Ascending aorta (tissue), 2 donors: ENCODE measurements at places on chromosomes 7 and 10. TPM values are rescaled to one million over a fixed set of nuclear protein-coding genes. Genes with fewer than 3 reads are reported as not detected.

The SVOPL gene
- total RNA-seq: not detected

- DNase-seq: no peak
These were observed 34.4 kb downstream of the HIPK2 start for GRCh38 chr7:139743267-139743966.

DNA sequence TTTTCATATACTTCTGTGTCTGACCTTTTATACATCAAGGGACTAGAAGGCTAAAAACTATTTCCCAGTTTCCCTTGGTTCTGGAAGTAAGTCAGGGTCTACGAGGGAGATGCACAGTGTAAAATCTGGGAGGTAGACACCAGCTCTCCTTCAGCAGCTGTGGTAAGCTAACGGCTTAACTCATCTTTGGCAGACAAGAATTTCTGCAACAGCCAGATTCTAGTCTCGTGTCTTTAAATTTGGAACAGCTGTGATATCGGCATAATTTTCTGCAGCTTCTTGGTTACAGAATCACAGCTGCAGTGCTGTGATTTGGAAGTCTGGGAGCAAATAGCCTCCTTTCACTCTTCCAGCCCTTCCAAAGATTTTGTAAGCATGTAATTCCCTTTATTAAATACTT lies 37.4 kb upstream of the ABCB4 start:
- no peak for DNase-seq

DNA sequence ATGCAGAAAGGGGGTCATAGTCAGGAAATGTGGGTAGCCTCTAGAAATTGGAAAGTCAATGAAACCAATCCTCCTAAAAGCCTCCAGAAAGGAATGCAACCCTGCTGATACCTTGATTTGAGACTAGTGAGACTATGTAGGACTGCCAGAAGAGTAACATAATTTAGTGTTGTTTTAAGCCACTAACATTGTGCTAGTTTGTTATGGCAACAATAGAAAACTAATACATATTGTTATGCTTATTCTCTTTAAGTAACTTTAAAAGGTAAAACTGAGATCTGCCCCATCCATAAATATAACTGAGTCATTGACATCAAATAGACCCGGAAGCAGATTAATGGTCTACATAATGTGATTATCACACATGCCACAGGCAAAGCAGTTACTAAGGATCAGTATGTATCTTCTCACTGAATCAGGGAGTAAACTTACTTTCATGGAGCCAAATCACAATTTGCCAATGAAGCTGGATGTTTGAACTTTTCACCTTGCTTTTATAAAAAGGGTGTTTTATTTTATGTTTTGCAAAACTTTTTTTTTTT lies 146.4 kb upstream of the TMEM106B start:
- DNase-seq: no peak

DNA sequence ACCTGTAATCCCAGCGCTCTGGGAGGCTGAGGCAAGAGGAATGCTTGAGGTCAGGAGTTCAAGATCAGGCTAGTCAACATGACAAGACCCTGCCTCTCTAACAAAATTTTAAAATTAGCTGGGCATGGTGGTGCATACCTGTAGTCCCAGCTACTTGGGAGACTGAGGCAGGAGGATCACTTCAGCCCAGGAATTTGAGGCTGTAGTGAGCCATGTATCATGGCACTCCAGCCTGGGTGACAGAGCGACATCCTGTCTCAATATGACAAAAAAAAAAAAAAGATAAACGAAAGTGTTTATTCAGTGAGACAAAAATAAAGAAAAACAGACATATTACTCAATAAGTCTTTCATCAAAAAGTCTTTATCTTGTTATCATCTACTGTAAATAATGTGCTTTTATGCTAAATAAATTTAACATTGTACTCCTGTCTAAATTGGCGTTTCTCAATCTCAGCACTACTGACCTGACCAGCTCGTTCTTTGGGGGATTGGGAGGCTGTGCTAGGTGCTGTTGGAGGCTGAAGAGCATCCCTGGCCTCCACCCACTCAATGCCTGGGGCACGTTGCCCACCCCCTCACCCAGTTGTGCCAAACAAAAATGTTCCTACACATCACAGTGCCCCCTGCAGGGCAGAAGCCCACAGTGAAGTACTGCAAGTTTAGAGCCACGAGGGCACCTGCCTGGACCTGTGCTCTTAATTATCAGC lies 57.7 kb downstream of the NCAPG2 start:
- no peak for DNase-seq

The POU6F2 gene
- total RNA-seq: not detected

The CAMK1D gene
- total RNA-seq: 4.2 TPM

The TAF5 gene
- total RNA-seq: 2.4 TPM

The SND1 gene
- 93.8 TPM for total RNA-seq

GRCh38 chr7:41103331-41103730 lies 599.6 kb downstream of the INHBA start:
- no peak for DNase-seq

The SFR1 gene
- 0.32 TPM for total RNA-seq

The AMPH gene
- total RNA-seq: 22.1 TPM

DNA sequence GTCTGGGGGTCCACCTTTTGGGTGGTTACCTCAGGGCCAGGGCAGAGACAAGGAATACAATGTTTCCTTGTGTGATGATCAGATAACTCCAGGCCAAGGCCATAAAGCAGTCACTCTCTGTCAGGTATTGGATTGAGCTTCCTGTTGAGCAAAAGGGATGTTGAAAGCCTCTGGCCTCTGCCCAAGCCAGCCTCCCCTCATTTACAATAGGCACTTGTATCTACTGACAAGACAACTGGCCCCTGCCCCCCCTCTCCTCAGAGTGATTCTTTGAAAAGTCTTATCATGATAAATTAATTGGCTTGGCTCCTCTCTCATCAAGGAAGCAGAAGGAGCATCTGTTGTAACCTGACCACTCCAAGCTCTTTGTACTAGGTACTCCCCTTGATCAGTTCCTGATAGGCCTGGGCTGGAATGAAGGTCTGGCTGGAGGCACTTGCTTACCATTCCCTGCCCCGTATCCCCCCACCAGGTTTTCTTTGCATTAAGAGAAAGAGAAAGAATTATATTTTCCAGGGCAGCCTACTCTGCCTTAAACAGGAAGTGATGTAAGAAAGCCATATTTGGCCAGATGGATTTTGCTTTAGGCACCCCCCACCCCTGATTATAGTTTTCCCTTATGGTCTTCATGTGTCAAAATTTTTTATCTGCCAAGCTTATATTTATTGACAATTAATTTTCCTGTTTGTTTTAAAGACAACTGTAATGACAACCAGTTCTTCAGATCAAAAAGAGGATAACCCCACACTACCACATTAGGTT lies 42.1 kb upstream of the HPS1 start:
- DNase-seq: no peak

DNA sequence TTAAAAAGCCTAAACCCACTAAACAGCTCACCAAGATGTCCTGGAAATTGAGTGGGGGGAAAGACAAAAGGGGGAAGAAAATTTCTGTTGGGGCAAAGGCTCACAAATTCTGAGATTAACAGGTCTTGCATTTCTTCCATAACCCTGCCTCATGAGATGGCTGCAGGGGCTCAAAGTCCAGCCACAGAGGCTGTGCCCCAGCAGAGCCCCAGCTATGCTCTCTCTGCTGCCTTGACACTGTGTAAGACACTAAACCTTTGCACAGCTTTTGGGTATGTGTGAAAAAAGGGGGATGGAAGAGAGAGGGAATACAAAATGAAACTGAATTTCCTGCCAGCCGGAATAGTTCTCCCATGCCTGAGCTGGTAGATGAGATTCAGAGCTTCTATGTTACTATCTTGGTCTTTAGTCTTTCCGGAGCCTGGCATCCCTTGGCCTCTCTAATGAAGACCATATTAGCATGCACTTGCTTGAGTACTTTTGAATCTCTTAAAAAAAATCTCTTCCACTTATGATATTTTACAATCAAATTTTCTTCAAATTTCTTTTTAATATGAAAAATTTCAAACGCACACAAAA lies 240.0 kb upstream of the IMMP2L start:
- DNase-seq: no peak

DNA sequence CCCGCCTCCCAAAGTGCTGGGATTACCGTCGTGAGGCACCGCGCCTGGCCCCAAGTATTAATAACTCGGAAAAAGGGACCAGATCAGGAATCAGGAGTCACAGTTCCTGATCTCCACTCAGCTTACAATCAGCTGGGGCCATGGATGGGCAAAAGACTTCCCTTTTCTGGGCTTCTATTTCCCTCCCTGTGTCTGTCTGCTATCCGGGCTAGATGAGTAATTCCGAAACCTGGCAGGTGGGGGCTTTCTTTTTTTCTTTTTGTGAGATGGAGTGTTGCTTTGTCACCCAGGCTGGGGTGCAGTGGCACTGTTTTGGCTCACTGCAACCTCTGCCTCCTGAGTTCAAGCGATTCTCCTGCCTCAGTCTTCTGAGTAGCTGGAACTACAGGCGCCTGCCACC lies 11.6 kb downstream of the RPS24 start:
- no peak for DNase-seq

GRCh38 chr10:49076741-49077521 lies 38.4 kb downstream of the VSTM4 start:
- no peak for DNase-seq

The ZNF107 gene
- 0.85 TPM for total RNA-seq
